ENCODE measurements at places on chromosomes 1 and 21.
A peak's percentile ranks its signal among the peaks of the same experiment; 100 is the strongest.

DNA sequence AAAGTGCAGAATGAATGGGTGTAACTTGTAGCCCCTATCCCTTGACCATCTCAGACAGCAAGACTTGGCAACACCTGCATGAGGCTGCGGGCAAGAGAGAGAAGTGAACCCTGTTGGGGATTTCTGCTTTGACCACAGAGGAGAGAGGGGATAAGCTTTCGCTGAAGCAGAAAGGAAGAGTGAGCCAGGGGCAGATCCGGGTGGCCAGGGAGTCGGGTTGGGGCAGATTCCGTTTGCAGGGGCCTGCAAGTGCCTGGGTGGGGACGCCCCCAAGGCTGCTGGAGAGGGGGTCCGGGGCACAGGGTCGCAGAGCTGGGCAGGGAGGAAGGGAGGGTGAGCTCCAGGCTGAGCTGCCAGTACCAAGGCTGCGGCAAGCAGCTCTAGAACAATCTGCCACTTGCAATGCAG lies 25.3 kb upstream of the PIK3CD start:
- no peak overlapping the region for H3K4me3 ChIP-seq
- H3K27me3 ChIP-seq, result peaks cover 27% of the 10 kb centered on the region
- no peak for DNase-seq
- no peaks in the 10 kb centered on the region for H3K36me3 ChIP-seq
- no peak overlapping the region for H3K27ac ChIP-seq
- H3K4me1 ChIP-seq, result no peaks in the 10 kb centered on the region

- H3K27ac ChIP-seq, result no peak overlapping the region
- H3K4me3 ChIP-seq, result no peak overlapping the region
- H3K27me3 ChIP-seq, result peaks cover 39% of the 10 kb centered on the region
- no peaks in the 10 kb centered on the region for H3K4me1 ChIP-seq
- H3K36me3 ChIP-seq, result no peaks in the 10 kb centered on the region
These were observed 97.9 kb downstream of the ERG start for GRCh38 chr21:38400195-38400919.

- H3K4me1 ChIP-seq, result peaks cover 2% of the 10 kb centered on the region
- H3K27ac ChIP-seq, result no peak within 1 kb of the TSS
- no peak for DNase-seq
These were observed at the start of gene SYT6 for GRCh38 chr1:114153261-114154145. TSS of gene SYT6 (minus strand) at chr1:114153869. CDS start at chr1:114153772, 97 bp downstream.

GRCh38 chr21:33278721-33279120 lies 12.6 kb downstream of the IL10RB start:
- H3K36me3 ChIP-seq, result peaks cover 18% of the 10 kb centered on the region
- H3K27me3 ChIP-seq, result no peaks in the 10 kb centered on the region
- H3K4me3 ChIP-seq, result no peak overlapping the region

DNA sequence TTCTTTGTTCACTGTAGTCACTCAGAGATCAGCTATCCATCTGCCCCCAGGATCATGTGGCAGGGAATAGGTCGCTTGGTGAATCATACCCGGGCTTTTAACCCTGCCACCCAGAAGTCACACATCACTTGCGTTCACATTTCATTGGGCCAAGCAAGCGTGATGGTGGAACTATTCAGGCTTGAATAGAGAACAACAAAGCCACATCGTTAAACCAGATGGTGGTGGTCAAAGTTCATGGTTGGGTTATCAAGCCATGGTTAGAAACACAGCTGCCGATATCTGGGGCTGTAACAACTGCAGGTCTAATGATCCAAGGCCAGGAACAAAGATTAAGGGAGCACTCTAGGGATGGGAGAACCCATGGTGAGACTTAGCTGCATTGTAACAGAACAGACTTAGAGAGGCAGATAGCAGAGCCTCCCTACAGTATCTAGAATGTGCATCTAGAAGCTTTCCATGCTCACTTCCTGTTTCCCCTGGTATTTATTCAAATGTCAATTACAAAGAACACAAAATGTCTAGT lies 40.0 kb upstream of the PTPRC start:
- H3K36me3 ChIP-seq, result no peaks in the 10 kb centered on the region
- H3K4me3 ChIP-seq, result no peak overlapping the region
- no peak for DNase-seq
- no peak overlapping the region for H3K27ac ChIP-seq
- no peaks in the 10 kb centered on the region for H3K4me1 ChIP-seq
- no peaks in the 10 kb centered on the region for H3K27me3 ChIP-seq

DNA sequence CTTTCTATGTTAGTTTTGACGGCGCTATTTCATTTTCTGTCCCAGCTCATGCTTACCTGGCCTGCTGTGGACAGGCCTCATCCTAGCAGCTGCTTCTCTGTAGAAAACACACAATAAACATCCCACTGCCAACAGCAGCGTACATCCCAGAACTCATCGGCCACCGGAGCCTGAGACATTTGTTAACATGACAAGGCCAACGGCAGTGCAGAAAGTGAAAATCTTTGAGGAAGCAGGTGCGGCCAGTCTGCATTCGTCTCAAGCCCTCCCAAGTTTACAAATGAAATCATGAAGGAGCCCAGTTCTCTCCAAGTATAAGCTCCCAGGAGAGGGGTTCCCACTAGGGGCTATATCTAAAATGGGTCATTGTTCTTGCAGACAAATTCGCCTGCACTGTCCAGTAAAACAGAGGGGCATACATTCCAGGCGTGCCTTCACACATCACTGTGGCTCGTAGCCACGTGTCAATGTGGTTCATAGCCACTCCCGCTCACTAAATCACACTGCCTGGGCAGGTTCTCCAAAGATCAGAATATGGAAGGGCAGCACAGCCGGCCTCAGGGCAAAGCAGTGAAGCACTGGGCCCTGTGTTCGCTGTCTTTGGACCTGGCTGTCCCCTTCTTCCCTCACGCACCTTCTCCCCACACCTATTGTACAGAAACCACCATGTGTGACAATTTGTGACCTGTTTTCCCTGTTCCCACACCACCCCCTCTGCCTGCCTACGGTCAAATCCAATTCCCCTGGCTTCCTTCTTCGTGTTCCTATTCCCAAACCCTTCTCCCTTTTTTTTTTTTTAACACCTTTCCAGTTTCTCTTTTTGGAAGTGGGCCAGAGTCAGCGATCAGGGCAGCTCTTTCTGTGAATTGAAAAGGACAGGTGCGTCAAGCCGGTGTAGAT lies 27.0 kb upstream of the ABCG1 start:
- no peak for DNase-seq
- no peaks in the 10 kb centered on the region for H3K36me3 ChIP-seq
- peaks cover 4% of the 10 kb centered on the region for H3K4me1 ChIP-seq
- no peak overlapping the region for H3K27ac ChIP-seq
- H3K27me3 ChIP-seq, result peaks cover 17% of the 10 kb centered on the region
- H3K4me3 ChIP-seq, result no peak overlapping the region

GRCh38 chr1:150235294-150235851 lies 539 bp downstream of the ANP32E start:
- no peak overlapping the region for H3K27ac ChIP-seq
- no peak for DNase-seq
- peaks cover 3% of the 10 kb centered on the region for H3K36me3 ChIP-seq
- H3K4me3 ChIP-seq, result no peak overlapping the region

GRCh38 chr1:44310006-44310405 lies 45.1 kb downstream of the ERI3 start:
- no peaks in the 10 kb centered on the region for H3K27me3 ChIP-seq
- no peak for DNase-seq
- H3K4me3 ChIP-seq, result no peak overlapping the region
- H3K4me1 ChIP-seq, result peaks cover 31% of the 10 kb centered on the region
- H3K27ac ChIP-seq, result no peak overlapping the region

GRCh38 chr1:183723571-183723970 lies 70.5 kb upstream of the APOBEC4 start:
- no peak for DNase-seq
- no peaks in the 10 kb centered on the region for H3K27me3 ChIP-seq
- H3K36me3 ChIP-seq, result no peaks in the 10 kb centered on the region
- no peak overlapping the region for H3K27ac ChIP-seq
- no peak overlapping the region for H3K4me3 ChIP-seq

- H3K4me1 ChIP-seq, result peaks cover 39% of the 10 kb centered on the region
- H3K27ac ChIP-seq, result no peak overlapping the region
- H3K27me3 ChIP-seq, result no peaks in the 10 kb centered on the region
- H3K36me3 ChIP-seq, result peaks cover 12% of the 10 kb centered on the region
These were observed 54.7 kb downstream of the ROR1 start for GRCh38 chr1:63828322-63829044.

- no peak overlapping the region for H3K4me3 ChIP-seq
- H3K27me3 ChIP-seq, result no peaks in the 10 kb centered on the region
- no peak for DNase-seq
- peaks cover 22% of the 10 kb centered on the region for H3K4me1 ChIP-seq
These were observed 47.8 kb upstream of the CCDC190 start for GRCh38 chr1:162908780-162909179.

DNA sequence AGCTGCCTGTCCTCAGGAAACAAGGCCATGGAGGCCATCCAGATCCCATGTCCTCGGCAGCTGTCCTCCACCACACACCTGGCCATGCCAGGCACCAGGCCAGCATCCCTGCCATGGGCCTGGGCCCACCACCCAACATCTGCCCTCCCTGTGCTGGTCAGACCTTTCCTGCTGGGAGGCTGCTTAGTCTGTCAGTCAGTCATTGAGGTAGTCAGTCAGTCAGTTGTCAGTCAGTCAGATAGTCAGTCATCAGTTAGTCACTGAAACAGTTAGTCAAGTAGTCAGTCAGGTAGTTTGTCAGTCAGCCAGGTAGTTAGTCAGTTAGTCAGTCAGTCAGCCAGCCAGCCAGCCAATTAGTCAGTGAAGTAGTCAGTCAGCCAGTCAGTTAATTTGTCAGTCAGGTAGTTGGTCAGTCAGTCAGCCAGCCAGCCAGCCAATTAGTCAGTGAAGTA lies 17.2 kb downstream of the KRTAP10-1 start:
- peaks cover 3% of the 10 kb centered on the region for H3K27me3 ChIP-seq
- no peak overlapping the region for H3K4me3 ChIP-seq
- no peaks in the 10 kb centered on the region for H3K4me1 ChIP-seq
- H3K36me3 ChIP-seq, result no peaks in the 10 kb centered on the region
- DNase-seq, result no peak

GRCh38 chr21:38467911-38468310 lies 30.4 kb downstream of the ERG start:
- DNase-seq, result no peak
- peaks cover 7% of the 10 kb centered on the region for H3K4me1 ChIP-seq
- peaks cover 13% of the 10 kb centered on the region for H3K27me3 ChIP-seq
- no peak overlapping the region for H3K27ac ChIP-seq

GRCh38 chr1:185467122-185467521 lies 150.1 kb upstream of the IVNS1ABP start:
- H3K27ac ChIP-seq, result no peak overlapping the region
- H3K27me3 ChIP-seq, result no peaks in the 10 kb centered on the region
- no peaks in the 10 kb centered on the region for H3K36me3 ChIP-seq

- H3K4me1 ChIP-seq, result no peaks in the 10 kb centered on the region
- no peaks in the 10 kb centered on the region for H3K36me3 ChIP-seq
- no peak overlapping the region for H3K4me3 ChIP-seq
- H3K27me3 ChIP-seq, result no peaks in the 10 kb centered on the region
- no peak overlapping the region for H3K27ac ChIP-seq
- DNase-seq, result no peak
These were observed 34.5 kb downstream of the TMPRSS15 start for GRCh38 chr21:18369115-18369514.

- H3K4me3 ChIP-seq, result no peak overlapping the region
- no peak overlapping the region for H3K27ac ChIP-seq
- H3K36me3 ChIP-seq, result no peaks in the 10 kb centered on the region
- no peaks in the 10 kb centered on the region for H3K4me1 ChIP-seq
- no peaks in the 10 kb centered on the region for H3K27me3 ChIP-seq
These were observed 76.4 kb downstream of the SNRPE start for GRCh38 chr1:203937678-203938330.

DNA sequence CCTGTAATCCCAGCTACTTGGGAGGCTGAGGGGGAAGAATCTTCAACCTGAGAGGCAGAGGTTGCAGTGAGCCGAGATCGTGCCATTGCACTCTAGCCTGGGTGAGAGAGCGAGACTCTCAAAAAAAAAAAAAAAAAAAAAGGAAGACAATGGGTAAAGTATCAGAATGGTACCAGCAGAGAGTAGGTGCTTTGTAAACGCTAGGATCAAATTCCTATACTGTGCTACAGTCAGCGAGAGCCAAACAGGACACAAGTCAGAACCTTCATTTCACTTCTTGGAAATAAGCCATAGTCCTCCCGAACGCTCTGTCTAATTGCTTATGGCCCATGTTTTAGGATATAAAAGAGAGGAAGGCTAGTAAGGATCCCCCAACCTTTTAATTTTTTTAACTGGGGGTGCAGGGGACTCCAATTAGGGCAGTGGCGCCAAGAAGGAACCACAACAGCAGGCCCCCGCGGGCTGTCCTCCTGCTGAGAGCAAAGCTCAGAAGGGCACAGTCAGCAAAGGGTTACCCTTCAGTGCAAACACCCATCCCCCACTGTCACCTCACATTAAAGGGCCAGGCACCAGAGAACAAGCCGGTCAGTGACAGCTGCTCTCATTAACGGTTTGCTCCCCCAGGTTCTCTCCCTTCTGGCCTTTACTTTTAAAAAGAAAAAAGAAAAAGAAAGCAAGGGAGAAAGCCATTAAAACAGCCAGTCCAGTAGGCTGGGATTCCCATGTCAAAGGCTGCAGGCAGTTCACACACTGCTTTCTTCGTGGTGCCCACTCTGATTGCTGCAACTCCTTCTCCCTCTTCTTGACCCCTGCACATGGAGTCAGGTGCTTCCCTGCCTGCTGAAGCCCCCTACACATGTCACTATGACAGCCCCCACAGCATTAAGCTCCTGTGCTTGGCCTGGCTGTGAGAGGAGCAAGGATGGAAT lies 69.4 kb downstream of the PLPP3 start:
- no peak for DNase-seq
- H3K4me1 ChIP-seq, result peaks cover 28% of the 10 kb centered on the region
- peaks cover 29% of the 10 kb centered on the region for H3K36me3 ChIP-seq
- peak overlapping the region; percentile 89 for H3K27ac ChIP-seq
- H3K4me3 ChIP-seq, result peak overlapping the region; percentile 39

- H3K27me3 ChIP-seq, result peaks cover 6% of the 10 kb centered on the region
- H3K4me3 ChIP-seq, result no peak overlapping the region
- peaks cover 22% of the 10 kb centered on the region for H3K4me1 ChIP-seq
- H3K27ac ChIP-seq, result no peak overlapping the region
These were observed 5.2 kb downstream of the RGL1 start for GRCh38 chr1:183810121-183810520.

GRCh38 chr1:205878026-205878425 lies 28.1 kb upstream of the PM20D1 start:
- H3K27me3 ChIP-seq, result no peaks in the 10 kb centered on the region
- H3K27ac ChIP-seq, result no peak overlapping the region
- DNase-seq, result no peak
- no peak overlapping the region for H3K4me3 ChIP-seq
- peaks cover 4% of the 10 kb centered on the region for H3K36me3 ChIP-seq

DNA sequence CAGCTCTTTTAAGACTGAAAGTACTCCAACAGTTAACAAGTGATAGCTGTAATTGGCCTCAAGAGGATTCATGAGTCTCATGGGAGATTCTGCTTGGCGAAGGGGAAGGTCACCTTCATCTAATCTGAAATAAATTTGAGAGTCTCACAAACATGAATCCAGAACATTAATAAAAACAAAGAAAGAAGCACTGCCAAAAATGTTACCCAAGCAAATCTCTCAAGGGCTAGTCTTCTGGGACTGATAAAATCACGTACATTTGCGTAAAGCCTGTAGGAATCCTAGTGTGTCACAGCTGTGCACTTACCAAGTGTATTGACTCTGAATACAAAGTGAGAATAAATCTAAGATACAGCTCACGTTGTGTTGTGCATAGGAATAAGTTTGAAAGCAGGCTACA lies 21.2 kb upstream of the NUF2 start:
- H3K4me3 ChIP-seq, result no peak overlapping the region
- no peak for DNase-seq
- no peaks in the 10 kb centered on the region for H3K27me3 ChIP-seq
- H3K4me1 ChIP-seq, result peaks cover 5% of the 10 kb centered on the region

- H3K36me3 ChIP-seq, result no peaks in the 10 kb centered on the region
- H3K27ac ChIP-seq, result no peak within 1 kb of the TSS
- peaks cover 2% of the 10 kb centered on the region for H3K4me1 ChIP-seq
- peak within 1 kb of the TSS; percentile 35 for H3K4me3 ChIP-seq
- H3K27me3 ChIP-seq, result peaks cover 59% of the 10 kb centered on the region
These were observed at the start of gene NPPB for GRCh38 chr1:11858613-11858967. TSS of gene NPPB (minus strand) at chr1:11858945. CDS start at chr1:11858833, 112 bp downstream.
